Activated CD8-positive, alpha-beta memory T cell treated with anti-CD3 and anti-CD28 coated beads, Interleukin-2, amount 50 U/mL, for 48 hours (primary cell): ENCODE measurements at places on chromosomes 4 and X.

DNA sequence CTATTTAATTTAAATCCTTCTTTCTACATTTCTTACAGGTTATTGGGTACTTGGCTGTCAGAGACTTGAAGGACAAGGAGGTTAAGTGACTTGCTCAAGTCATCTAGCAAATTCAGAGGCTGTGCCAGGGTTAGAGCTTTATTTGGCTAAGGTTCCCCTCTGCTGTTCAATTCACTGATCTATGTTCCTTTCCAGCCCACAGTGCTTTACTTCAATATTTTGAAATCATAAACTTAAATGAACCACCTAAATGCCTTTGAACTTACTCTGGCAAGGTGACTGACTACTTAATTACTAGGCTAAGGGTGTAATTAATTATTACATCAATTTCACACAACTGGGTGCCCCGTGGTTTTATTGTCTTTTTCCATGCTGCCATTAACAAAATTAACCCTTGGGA is 288.7 kb downstream of the CAMK2D start:
- DNase-seq, result no peak

DNA sequence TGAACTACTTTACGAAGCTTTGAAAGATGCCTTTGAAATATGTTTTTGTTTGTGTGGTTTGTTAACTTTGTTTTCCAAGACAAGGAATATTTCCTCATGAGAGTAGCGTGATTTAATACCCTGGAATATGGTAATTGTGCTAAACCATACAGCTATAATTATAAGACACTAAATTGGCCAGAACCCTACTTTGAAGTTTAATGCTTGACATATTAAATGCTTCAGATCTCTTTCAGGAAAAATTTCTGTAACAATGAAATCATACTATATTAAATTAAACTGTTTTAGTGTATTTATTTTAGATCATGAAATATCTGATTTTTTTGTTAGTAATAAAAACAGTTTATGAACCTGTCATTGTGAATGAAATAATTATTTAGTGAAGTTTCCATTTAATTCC is 63.5 kb downstream of the DCLK2 start:
- no peak for DNase-seq

DNA sequence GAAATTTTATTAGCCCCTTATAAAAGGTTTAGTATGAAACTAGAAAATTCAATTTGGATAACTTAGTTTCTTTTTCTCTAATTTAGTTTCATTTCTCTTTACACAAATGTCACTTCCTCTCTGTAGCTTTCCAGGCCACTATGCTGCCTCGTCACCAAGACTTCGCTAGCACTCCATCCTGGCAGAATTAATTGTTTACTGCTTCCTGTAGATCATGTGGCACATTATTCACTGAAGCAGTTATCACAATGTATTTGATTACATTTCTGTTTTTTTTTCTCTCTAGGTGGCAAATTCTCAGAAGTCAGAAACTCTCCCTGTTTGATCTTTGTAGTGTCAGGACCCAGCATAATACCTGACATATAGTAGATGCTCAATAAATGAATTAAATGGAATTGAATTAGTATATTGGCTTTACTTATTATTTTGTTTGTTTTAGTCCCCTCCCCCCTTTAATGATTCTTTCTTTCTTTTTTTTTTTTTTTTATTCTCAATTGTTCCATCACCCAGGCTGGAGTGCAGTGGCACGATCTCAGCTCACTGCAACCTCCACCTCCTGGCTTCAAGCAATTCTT is 9.3 kb upstream of the SAT1 start:
- DNase-seq, result no peak

- DNase-seq, result no peak
Measured at GRCh38 chr4:106708464-106708816, 327.7 kb downstream of the DKK2 start.

DNA sequence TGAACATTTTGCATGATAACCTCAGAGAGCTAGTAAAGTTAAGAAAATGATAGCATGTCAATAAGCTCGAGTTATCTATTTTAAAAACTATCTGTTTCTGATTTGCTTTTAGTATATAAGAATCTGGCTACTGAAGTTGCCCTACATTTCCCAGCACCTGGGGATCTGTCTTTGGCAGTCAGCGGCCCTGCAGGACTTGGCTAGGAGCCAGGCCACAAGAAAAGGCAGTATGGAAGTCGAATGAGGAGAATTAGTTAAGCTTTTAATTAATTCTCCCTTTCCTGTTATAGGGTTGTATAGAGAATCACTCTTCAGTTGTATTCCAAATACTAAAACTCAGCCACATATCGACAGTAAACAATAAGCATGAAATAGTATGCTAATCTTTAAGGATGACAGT is 22.7 kb downstream of the POU4F2 start:
- no peak for DNase-seq

DNA sequence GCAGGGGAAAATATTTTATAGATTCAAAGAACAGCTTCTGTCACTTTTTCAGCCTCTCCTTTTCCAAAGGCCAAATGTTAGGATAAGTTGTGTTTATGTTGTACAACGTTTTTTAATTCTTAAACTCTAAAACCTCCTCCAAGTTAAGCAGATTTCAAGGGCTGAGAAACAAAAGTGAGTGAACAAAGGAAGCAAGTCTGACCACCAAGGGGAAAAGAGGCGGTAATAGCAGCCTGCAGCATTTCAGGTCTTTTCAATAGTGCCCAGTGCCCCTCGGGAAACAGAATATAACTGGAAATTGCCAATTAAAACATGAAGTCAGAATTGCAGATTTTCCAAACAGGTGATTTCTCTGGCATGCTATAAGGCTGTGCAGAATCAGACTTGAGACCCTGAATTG is 510.0 kb upstream of the HTR2C start:
- DNase-seq, result no peak

GRCh38 chrX:12579311-12579710 is 211.9 kb upstream of the PRPS2 start:
- DNase-seq, result no peak

GRCh38 chr4:25308761-25309160 is 3.8 kb upstream of the ZCCHC4 start:
- no peak for DNase-seq

GRCh38 chrX:70183091-70183490 is 5.8 kb downstream of the DGAT2L6 start:
- DNase-seq, result no peak

- DNase-seq, result no peak
Measured at GRCh38 chr4:89469930-89470375, 162.4 kb upstream of the GPRIN3 start.

DNA sequence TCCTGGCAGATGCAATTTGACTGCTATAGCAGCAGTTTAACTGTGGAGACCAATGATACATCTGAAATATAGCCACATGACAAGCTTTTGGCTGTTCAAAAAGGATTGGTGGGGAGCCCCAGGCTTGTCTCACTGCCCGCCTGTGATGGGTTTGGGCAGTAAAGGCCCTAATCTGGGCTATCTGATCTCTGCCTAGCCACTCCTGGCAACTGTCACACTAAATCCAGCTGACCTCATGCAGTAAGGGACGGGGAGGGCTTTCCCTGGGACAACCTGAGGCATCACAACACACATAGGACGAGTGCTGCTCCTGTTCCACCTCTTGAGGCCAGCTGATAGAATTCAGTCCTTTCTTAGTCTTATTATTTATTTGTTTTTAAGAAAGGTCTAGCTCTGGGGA is 56.2 kb downstream of the CCDC158 start:
- DNase-seq, result no peak

GRCh38 chr4:37762294-37762990 is 64.0 kb upstream of the PGM2 start:
- no peak for DNase-seq

- DNase-seq, result no peak
Measured at GRCh38 chr4:36267486-36268268, 13.7 kb upstream of the DTHD1 start.

DNA sequence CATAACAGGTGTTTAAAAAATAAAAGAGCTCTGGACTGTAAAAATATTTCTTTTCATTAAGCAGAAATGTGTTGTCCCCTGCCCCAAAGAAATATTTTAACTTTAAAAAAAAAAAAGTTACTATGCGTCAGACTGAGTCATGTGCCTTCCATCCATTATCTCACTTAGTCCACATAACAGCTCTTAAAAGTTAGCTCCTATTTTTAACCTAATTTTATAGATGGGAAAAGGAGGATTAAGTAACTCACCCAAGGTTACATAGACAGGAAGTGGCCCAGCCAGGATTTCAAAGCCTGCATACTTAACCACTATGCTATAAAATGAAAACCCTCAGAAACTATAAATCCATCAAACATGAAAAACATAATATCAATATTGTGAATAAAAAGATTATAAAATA is 97.7 kb downstream of the MANBA start:
- DNase-seq, result no peak
